ENCODE measurements at places on chromosomes 1 and 21.

GRCh38 chr1:9705337-9706093 lies 54.0 kb downstream of the PIK3CD start:
- DNase-seq: no peak

DNA sequence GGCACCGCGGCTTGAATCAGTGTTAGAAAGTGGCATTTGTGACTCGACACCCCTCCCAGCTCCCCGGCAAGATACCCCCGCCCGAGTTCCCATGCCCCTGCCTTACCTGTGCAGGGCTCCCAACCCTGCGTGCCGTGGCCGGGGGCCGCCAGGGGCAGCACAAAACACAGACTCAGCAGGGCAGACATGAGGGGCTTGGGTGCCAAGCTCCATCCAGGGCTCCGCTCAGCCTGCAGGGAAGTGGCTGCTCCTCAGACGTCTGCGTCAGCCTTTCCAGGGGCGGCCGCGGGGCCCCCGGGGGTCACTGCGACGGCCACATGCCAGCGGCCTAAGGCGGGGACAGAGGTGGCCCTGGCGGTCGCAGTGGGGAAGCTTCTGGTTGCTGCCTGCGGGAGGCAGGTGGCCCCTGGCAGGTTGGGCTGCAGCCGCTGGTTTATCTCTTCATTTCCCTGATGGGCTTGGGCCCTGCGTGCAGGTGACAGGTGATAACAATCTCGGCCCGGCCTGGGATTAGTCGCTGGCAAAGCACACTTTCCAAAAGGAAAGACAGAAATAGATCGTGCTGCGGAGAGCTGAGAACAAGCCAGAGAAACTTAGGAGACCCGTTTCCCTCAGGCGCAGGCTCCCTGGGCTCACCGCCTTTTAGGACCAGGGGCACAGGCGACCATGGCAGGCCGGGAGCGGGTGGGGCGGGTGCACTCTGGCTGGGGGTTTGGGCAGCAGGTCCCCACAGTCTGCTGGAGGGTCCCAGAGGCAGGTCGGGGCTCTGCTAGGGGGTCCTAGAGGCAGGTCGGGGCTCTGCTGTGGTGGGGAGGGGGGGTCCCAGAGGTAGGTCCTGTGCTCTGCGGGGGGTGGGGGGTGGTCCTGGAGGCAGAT lies at the start of gene TSPEAR:
TSS of gene TSPEAR (minus strand) at position 246 of the 876 bp plus-strand sequence. CDS start at position 188, 58 bp downstream.
- DNase-seq: peak; percentile 76

GRCh38 chr1:236149696-236150228 lies 7.4 kb downstream of the GPR137B start:
- DNase-seq: no peak

- DNase-seq: no peak
These were observed 21.8 kb upstream of the LRRC53 start for GRCh38 chr1:74534241-74534640.

Measured in mesendoderm (in vitro differentiated cells).